Panc1 (cell line): ENCODE measurements at places on chromosomes 7 and 10.

DNA sequence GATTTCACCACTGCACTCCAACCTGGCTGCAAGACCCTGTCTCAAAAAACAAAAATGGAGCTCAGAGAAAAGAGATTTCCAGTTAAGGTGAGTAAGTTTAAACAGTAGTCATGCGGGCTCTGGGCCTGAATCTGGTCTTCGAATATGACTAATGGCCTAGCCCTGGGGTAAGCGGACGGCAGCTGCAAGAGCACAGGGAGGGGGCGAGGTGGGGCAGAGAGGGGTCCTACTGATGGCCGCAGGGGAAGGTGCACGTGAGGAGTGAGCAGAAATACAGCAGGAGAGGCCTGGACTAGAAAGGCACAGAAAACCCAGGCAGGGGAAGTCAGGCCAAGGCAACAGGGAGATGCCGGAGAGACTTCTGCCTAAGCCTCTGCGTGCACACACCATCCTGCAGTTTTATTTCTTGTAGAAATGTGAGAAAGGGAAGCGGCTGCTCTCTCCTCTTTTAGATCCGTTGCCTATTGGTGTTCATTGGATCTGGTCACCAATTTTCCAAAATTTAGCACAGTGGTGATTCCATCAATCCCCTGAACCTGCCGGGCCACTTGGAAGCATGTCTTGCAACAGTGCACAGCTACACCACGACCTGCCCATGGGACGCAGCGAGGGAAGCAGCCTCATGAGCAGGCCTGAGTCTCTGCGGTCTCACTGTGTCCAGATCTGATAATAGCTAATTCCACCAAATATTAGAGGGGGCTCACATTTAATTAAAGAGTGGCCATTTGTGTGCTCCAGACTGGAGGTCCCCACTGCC lies 139.0 kb downstream of the PAXIP1 start:
- no peaks in the 10 kb centered on the region for H3K36me3 ChIP-seq
- DNase-seq = no peak
- no peaks in the 10 kb centered on the region for H3K4me1 ChIP-seq
- H3K27ac ChIP-seq = no peak overlapping the region
- peaks cover 11% of the 10 kb centered on the region for H3K27me3 ChIP-seq

GRCh38 chr7:157565981-157566630 lies 229.3 kb downstream of the DNAJB6 start:
- no peaks in the 10 kb centered on the region for H3K36me3 ChIP-seq
- no peak overlapping the region for H3K4me3 ChIP-seq

- no peak for DNase-seq
- no peak overlapping the region; the same call in 1 of the 2 replicates for H3K27ac ChIP-seq
- no peak overlapping the region for H3K4me3 ChIP-seq
- no peaks in the 10 kb centered on the region for H3K27me3 ChIP-seq
- no peaks in the 10 kb centered on the region for H3K4me1 ChIP-seq
- H3K36me3 ChIP-seq = no peaks in the 10 kb centered on the region
These were observed 70.4 kb downstream of the ZFAND4 start for GRCh38 chr10:45602082-45602730.

DNA sequence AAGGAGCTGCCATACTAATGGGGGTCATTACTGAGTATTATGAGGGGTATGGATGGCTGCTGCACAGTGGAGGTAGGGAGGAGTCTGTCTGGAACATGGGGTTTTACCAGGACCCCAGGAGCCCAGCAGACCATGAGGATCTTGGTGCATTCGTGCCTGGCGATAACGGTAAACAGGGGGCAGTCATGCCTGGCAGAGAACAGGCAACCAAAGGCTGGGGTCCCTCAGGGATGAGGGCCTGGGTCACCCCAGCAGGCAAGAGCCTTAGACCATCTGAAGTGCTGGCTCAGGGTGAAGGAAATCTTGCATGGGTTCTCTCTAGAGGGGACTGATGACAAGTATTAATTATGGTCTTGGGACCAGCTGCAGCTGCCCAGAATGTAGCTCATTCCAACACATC lies 46.1 kb downstream of the MYL10 start:
- DNase-seq = no peak
- H3K27me3 ChIP-seq = no peaks in the 10 kb centered on the region
- H3K27ac ChIP-seq = no peak overlapping the region
- no peak overlapping the region for H3K4me3 ChIP-seq

- H3K36me3 ChIP-seq = no peaks in the 10 kb centered on the region
- H3K27ac ChIP-seq = no peak overlapping the region
- DNase-seq = no peak
- H3K4me1 ChIP-seq = no peaks in the 10 kb centered on the region
- H3K27me3 ChIP-seq = no peaks in the 10 kb centered on the region
- H3K4me3 ChIP-seq = no peak overlapping the region
These were observed 28.8 kb downstream of the YKT6 start for GRCh38 chr7:44229546-44230105.

DNA sequence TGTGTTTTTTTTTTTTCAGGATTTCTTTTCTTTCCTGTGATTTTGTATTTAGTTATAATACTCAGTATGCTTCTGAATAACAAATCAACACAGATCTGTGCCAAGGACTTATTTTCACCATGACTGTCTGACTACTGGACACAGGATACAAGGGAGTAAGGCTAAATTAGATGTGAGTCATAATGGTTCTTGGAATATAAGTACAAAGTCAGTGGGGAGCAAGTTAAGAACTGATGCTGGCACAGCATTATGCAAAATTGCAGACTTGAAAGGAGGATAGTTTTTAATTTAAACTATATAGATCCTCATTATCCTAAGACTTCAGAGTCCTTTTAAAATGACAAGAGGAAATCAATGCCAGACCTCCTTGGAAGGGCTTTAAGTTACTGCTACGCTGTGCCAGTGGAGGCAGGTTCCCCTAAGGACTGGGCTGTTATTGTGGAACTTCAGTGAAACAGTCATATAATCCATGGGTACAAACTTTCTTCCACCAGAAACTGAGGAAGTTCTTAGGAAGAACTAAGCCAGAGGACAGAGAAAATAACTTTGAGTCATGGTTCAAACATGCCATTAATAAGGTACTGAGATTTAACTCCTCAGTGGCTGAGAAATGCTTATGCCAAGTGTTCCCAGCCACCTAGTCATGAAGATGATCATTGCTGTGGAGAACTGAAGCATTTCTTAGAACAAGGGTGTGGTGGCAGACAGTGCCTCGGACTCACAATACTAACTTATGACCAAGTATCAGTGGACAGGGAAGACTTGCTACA lies 531.2 kb downstream of the HTR7 start:
- H3K36me3 ChIP-seq = no peaks in the 10 kb centered on the region
- no peak overlapping the region for H3K27ac ChIP-seq
- no peaks in the 10 kb centered on the region for H3K4me1 ChIP-seq
- H3K27me3 ChIP-seq = no peaks in the 10 kb centered on the region
- no peak for DNase-seq

DNA sequence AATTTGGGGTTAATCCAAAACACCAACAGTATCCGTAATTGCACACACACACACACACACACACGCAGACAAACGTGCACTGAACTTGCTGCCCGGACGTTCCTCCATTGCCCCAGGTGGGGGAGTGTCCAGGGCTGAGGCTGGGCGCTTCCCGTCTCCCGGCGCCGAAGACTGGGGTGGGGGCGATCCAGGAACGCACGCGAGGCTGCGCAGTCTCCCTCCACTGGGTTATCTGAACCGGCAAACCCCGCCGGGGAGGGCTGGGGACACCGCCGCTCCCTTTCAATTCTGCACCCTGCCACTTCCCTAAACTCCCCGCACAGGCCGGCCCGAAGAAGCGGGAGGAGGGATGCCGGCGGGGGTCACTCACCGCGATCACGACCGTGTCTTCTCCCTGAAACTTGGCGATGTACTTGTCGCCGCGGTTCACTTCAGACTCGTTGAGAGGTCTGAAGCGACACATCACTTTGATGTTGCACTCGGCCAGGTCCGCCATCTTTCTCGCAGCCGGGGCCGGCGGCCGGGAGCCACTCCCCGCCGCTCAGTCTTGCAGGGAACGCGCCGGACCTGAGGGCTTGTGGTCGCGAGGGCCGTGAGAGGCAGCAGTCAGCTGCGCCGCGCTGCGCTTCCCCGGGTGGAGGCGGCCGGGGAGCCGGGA lies 618 bp downstream of the KIF5B start:
- no peaks in the 10 kb centered on the region for H3K27me3 ChIP-seq
- H3K4me1 ChIP-seq = peaks cover 27% of the 10 kb centered on the region
- H3K36me3 ChIP-seq = peaks cover 5% of the 10 kb centered on the region
- H3K27ac ChIP-seq = peak overlapping the region; percentile 84
- peak overlapping the region; percentile 87 for H3K4me3 ChIP-seq

DNA sequence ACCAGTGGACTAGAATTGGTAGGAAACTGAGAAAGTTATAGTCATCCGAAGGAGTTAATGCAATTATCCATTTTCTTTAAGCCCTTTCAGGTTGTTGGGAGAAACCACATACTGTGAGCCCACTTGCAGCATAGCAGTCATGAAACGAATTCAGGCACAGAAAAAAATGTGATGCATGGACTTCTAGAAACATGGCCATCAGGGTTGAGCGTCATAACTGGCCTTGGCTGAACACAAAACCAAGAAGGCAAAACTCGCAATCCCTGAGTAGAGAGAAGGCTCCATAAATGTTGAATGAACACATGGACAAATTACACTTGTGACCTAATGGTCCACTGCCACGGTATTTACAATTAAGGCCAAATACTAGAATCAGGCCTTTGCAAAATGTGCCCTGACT lies 121.9 kb downstream of the FAM107B start:
- H3K36me3 ChIP-seq = no peaks in the 10 kb centered on the region
- H3K4me3 ChIP-seq = no peak overlapping the region
- no peaks in the 10 kb centered on the region for H3K4me1 ChIP-seq
- H3K27me3 ChIP-seq = no peaks in the 10 kb centered on the region
- no peak overlapping the region for H3K27ac ChIP-seq
- DNase-seq = no peak
